NCI-H146 (cell line): ENCODE measurements at places on chromosomes 2 and 18.

- no peak for DNase-seq
Observed at GRCh38 chr2:90207454-90208058, 1516.1 kb downstream of the RPIA start.

GRCh38 chr2:236776695-236777251 is 207.1 kb downstream of the ACKR3 start:
- no peak for DNase-seq

- no peak for DNase-seq
Observed at GRCh38 chr18:62452280-62452831, 70.5 kb upstream of the ZCCHC2 start.

DNA sequence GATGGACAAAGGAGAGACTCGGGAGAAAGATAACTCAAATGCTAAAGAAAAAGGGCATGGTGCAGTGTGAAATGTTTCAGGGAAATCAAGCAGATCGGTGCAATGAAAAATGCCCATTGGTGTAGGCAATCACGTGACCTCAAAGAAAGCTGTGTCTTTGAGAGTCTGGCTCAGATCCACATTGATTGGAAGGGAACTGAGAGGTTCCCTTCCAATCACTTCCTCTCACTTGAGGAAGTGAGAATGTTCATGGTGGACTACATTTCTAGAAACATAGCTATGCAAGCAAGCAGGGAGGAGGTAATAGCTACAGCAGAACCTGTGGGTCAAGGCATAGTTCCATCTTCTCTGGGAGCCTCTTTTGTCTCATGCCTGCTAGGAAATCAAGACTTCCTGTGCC is 187.4 kb downstream of the LPIN1 start:
- DNase-seq, result no peak

GRCh38 chr2:241859436-241860183 is 916 bp upstream of the PDCD1 start:
- DNase-seq, result no peak

DNA sequence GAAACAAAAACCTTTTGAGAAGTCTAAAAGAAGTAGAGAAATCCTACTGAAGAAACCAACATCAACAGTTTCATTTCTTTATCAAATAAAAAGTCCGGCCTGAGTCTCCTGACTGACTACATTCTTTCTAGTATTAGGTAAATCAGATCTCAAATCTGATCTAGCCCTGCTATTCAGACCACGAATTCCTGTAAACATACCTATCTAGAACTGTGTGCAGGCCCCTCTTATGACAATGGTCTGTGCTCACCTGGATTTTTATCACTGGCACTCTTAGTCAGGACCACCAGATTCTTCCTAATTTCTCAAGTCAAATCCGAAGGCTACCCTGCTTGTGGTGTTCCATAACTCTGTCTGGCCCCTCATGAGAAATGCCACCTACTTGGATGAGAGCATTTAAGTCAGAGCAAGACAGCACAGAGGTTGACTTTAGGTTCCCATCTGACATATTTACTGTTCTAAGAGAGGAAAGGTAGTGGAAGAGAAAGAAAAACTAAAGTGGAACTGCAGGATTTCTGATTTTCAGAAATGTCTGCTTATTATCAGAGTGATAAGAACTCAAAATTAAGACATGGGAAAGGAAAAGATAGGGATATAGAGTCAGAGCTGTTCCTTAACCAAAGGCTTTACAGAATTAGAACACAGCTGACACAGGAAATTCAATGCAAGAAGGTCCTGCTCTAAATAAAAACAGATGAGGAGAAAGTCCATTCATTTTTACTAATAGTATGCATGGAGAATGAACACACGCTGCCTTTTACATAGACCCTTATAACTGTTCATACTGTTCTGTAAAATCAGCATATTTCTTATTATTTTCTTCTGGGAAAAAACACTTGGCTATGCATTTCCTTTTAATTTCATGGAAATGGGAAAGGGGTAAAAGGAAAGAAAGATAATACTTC is 56.5 kb downstream of the SLC8A1 start:
- no peak for DNase-seq

DNA sequence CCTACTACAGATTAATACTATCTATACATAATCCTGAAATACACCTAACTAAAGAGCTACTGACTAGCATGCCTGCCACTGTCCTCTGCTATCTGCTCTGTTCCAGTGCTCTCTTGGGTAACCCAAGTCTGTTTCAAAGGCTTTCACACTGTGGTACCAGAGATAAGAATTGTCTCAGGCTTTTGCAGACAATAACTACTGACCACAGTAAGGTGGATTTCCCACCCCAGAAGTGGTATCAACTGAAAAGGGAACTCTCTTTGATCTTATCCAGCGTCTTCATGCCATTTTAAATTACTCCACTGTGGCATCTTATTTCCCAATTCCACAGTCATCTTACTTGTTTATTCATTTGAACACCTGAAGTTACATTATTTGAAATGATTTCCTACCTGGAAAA is 190.2 kb downstream of the IKZF2 start:
- no peak for DNase-seq

DNA sequence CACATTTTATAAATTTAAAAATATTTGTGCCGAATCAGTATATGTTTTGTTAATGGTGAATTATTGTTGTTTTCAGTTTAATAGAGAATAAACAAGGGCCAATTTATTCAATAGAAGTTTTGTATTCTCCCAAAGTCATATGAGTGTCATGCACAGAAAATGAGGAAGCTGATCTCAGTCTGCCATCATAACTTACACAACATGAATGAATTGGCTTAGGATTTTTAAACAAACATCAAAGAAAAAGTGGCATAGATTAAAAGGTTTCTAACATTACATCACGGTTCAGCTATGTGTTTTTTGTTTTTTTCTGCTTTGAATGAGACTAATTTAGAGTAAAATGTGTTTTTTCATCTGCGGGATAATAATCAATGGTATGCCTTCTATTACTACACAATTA is 123.4 kb upstream of the CTNNA2 start:
- DNase-seq, result no peak

- DNase-seq, result no peak
Observed at GRCh38 chr18:68865021-68865420, 67.1 kb downstream of the CCDC102B start.

DNA sequence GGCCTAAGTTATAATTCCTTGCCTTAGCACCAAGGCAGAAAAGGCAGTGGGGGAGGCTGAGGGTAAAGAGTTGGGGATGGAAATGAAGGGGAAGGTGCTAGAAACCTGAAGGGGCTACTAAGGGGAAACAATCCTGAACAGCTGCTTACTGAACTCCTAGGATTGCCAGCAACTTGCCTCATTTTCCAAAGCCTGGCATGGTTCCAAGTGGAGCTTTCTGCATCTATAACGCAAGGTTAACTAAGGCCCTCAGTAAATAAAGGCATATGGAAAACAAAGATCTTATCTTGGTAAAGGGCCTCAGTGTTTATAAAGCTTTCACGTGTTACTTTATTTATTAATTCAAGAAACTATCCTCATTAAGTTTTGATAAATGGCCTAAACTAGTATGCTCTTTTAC is 10.9 kb downstream of the MEP1B start:
- DNase-seq, result peak; percentile 63

DNA sequence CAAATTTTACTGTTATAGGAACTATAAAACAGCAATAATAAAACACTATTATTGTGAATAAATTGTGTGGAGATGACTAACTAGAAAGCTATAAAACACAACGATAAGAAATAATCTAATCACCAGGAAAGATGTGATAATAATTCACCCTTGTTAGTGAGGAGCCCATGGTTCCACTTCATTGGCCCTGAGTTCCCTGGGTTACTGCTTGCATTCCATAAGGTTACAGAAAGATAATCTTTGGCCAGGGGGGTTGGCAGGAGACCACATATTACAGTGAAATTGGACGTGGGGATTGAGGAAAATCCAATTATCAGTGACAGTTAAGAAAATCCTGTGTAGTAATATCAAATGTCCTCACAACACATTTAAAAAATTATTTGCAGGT is 2.5 kb upstream of the CPO start:
- no peak for DNase-seq

DNA sequence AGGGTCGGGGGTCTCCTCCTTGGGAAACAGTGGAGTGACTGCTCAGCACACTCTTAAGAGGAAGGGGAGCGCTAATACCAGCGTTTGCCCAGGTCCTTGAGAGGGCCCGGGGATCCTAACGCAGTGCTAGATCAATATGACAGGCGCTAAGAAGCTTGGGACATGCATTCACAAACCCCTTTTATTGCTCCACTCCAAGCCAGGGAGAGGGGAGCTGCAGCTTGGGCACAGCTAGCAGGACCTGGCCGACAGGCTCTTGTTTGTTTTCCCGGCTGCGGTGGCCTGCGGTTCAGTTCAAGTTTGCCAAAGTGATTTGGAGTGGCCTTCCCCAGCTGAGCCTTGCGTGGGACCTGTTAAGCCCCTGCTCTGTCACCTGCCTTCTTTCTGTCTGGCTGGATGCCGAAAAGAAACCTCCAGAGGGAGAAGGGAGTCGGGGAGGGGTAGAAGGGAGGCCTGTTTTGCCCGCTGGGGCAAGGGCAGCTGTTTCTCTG is 152.1 kb downstream of the GLI2 start:
- no peak for DNase-seq

DNA sequence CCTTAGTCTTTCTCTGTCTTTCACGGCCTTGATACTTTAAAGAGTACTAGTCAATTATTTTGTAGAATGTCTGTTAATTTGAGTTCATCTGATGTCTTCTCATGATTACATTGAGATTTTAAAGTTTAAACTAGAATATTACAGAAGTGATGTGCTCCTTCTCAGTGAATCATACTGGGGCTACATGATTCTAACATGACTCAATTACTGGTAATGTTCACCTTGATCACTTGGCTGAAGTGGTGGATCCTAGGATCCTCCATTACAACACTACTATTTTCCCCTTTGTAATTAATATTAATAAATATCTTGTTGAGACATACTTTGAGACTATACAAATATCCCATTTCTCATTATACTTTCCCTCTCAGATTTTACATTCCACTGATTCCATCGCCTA is 148.5 kb downstream of the CAMKMT start:
- no peak for DNase-seq

DNA sequence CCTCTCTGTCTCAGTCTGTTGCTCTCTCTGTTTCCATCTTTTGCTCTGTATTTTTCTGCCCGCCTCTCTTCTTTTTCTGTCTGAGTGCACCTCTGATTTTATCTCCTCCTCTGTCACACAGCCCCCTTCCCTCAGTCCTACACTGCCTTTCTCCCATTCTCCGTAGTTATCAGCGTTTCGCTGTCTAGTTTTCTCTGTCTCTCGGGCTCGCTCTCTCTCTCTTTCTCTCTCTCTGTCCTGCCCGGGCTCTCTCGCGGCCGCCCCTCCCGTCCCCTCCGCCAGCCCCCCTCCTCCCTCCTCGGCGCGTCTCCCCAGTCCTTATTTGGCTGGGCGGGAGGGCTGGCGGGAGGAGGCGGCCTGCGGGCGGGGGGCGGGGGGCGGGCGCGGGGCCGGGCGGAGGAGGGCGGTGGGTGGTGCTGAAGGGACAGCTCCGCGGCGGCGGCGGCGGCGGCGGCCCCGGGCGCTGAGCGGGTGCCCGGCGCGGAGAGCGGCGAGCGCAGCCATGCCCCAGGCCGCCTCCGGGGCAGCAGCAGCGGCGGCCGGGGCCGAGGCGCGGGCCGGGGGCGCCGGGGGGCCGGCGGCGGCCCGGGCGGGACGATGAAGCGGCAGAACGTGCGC is at the start of gene KCNK3:
Gene KCNK3 (plus strand): TSS at position 444 of the 618 bp plus-strand sequence. CDS start 154 bp downstream, at position 598.
- peak; percentile 90 for DNase-seq

GRCh38 chr2:26778507-26778906 is 7.3 kb upstream of the CENPA start:
- DNase-seq, result no peak

- DNase-seq, result no peak
Observed at GRCh38 chr18:32998285-32998684, 225.5 kb upstream of the KLHL14 start.

GRCh38 chr2:112256654-112257053 is 1.8 kb upstream of the ZC3H8 start:
- peak; percentile 51 for DNase-seq

DNA sequence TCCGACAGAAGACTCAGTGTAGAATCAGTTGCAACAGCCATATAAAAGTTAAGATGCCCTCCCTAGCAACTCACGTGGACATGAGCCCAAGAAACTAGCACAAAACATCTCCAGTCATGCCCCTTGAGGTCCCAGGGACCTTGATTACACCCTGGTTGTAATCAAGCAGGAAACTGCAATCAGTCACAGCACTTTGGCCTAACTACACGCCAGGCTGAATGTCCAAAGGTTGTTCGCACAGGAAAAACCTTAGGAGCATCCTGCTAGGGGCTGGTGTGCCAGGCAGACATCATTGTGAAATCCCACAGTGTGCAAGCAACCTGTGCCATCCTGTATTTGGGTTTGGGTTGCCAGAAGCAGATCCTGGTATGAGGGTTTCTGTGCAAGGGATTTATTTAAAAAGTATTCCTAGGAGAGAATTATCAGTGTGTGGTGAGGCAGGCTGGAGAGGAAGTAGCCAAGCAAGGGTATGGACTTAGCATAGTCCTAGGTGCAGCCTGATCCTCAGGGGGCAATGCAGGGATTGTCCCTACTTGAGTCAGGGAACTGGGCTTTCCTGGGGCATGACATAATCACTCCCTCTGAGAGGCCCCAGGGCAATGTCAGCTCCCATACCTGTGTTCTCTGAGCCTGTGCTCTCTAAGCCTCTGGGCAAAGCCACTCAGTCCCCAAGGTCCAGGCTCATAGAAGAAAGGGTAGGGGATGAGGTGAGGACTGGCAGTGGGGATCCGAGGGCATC is 17.8 kb upstream of the SULT1C2 start:
- no peak for DNase-seq

GRCh38 chr18:12408247-12408869 is 629 bp downstream of the PRELID3A start:
- DNase-seq, result peak; percentile 58

DNA sequence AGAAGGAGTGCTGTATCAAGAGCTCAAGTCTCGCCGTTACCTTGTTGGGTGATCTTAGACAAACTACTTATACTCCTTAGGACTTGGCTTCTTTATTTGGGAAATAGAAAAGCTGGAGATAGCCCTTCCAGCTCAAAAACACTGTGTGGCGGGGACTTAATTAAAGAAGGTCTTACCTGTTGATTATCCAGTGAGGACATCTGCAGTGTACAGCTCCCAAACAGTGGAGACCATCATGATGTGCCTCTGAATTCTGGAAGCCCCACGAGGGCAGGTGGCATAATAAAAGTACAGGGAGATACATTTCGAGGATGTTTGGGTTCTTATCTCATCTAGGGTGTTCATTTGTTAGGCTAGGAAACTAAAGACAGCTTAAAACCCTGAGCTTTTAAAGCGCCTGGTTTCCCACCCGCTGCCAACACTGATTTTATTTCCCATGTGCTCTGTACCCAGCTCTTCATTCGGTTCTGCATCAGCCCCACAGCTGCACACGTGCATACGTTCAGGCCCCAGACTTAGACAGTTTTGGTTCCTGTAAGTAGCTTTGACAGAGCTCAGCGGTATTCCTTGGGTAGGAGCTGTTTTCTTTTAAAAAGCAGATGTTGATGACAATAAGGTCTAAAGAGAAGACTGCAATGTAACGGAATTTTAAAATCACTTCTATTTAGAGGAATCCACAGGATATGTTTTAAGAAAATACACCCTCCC is 80.5 kb upstream of the SIX2 start:
- DNase-seq, result no peak

DNA sequence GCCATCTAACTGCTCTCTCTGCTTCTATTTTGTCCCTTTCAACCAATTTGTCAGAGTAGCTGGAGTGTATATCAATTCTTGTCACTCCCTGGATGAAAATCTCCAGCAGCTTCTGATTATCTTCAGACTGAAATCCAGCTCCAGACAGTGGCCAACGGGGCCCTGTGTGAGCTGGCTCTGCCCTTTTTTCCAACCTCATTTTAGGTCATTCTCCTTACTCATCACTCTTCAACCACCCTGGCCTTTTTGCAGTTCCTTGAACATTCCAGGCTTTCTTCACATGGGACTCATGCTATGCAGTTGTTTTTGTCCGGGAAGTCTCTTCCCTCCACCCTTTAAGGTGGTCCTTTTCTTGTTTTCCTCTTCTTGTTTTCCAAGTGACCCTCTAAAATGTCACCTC is 15.4 kb upstream of the FAP start:
- no peak for DNase-seq
